AG04449 (cell line): ENCODE measurements at places on chromosomes 3 and 15.

DNA sequence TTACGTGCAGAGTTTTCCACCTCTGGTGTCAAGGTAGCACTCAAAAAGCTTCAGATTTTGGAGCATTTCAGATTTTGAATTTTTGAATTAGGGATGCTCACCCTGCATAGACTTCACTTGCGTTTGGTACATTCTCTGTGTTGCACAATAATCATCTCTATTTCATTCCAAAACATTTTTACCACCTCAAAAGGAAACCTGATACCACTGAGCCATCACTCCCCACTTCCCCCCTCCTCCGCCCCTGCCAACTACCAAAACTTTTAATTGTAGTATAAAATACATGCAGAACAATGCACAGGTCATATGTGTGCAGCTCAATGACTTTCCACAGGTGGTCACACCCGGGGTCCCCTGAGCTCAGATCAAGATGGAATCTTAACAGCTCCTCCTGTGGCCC is 208.8 kb downstream of the SV2B start:
- DNase-seq, result no peak

- no peak for DNase-seq
Measured at GRCh38 chr3:118955914-118956556, 78.6 kb downstream of the IGSF11 start.

DNA sequence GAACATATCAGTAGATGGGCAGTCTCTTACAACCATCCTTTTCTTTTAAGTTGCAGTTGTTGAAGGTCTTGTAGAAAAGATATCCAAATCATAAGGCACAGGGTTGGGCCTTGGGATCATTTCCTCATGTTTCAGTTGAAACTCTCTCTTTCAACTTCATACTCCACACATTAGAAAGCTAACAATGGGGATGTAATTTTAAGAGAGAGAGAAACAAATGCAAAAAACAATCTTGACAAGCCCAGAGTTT is 747.9 kb downstream of the ROBO1 start:
- DNase-seq, result no peak

GRCh38 chr3:43190670-43191069 is 84.8 kb upstream of the POMGNT2 start:
- peak; percentile 85 for DNase-seq

GRCh38 chr3:131403216-131403895 is 21.8 kb downstream of the NUDT16 start:
- no peak for DNase-seq

DNA sequence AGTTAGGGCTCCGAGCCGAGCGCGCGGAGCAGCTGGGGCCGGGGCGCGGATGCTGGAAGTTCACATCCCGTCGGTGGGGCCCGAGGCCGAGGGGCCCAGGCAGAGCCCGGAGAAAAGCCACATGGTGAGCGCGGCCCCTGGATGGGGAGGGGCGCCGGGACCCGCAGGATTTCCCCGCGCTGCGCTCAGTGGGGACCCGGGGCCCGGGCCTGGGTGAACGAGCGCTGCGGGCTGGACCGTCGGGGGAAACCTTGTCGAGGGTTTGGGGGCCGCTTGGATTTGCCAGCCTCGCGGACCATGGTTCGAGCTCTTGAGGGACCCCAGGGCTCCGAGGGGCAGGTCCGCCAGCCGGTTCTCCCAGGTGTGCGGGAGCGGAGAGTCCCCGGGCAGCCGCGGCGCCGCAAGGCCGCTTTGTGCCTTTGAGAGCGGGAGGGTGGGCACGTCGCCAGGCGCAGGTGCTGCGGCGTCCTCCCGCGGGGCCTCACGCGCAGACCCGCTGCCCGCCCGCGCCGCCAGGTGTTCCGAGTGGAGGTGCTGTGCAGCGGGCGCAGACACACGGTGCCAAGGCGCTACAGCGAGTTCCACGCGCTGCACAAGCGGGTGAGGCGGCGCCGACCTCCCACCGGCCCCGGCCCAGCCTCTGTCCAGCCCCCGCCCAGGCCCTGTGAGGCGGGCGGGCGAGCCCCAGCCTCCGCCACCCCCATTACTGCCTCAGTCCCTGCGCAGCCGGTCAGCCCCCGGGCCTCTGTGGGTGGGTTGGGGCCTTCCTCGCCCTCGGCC is at the start of gene SNX22:
TSS of gene SNX22 (plus strand) at position 5 of the 780 bp plus-strand sequence. CDS start at position 50, 45 bp downstream.
- DNase-seq, result no peak

DNA sequence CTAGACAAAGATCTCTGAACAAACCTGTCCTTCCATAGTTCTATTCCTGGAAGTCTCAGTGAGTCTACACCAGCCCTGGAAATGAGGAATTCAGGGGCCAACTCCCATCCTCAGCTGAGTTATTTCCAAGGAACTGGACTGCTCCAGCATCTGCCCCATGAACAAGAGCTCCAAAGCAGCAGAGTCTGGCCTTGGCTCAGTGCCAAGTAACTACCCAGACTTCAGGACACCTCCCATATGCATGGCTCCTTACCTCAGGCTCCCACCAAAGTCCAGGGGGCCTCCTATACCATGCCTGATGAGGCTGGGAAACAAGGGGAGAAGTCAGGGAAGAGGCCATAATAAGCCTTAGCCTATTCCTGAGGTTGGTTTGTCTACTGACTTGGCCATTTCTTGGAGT is 45.0 kb downstream of the FAIM start:
- no peak for DNase-seq

DNA sequence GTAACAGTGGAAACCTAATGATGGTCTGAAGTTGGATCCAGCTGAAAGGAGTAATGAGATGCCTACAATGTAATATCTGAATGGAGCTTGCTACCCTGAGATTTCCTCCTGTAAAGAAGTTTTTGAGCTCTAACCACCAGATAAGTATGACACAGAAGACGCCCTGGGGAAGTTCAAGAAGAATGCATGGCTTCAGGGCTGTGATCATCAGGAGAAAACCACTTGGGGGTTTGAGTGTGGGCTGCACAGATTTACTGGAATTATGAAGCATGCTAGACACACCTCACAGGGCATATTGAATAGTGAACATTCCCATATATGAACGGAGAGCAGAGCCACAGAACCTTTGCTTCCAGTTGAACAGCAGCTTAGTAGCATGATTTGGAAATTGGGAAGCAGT is 10.6 kb upstream of the CCDC80 start:
- DNase-seq, result peak; percentile 90

- no peak for DNase-seq
Measured at GRCh38 chr15:48935236-48935635, 28.5 kb downstream of the SHC4 start.

DNA sequence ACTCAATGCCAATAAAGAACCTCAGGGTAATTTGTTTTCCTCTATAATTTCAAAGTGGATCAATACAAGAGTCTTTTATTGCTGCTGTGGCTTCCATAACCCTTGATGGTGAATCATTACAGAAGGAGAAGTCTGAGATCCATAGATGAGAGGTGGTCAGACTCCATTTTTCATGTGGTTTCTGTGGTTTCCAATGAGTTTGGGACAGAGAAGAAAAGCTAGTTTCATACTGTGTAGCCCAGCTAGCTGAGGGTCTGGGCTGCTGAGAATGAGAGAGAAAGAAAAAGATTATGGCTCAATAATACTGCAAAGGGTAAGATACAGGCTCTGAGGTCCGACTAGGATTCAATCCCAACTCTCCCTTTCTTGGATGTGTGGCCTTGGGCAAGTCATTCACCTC is 180.6 kb upstream of the LRRN1 start:
- no peak for DNase-seq

GRCh38 chr3:192772240-192772894 is 45.0 kb upstream of the FGF12 start:
- peak; percentile 10 for DNase-seq

GRCh38 chr3:73432706-73433032 is 192.1 kb downstream of the PDZRN3 start:
- no peak for DNase-seq

- DNase-seq, result no peak
Measured at GRCh38 chr3:98012979-98013378, 22.1 kb downstream of the GABRR3 start.

DNA sequence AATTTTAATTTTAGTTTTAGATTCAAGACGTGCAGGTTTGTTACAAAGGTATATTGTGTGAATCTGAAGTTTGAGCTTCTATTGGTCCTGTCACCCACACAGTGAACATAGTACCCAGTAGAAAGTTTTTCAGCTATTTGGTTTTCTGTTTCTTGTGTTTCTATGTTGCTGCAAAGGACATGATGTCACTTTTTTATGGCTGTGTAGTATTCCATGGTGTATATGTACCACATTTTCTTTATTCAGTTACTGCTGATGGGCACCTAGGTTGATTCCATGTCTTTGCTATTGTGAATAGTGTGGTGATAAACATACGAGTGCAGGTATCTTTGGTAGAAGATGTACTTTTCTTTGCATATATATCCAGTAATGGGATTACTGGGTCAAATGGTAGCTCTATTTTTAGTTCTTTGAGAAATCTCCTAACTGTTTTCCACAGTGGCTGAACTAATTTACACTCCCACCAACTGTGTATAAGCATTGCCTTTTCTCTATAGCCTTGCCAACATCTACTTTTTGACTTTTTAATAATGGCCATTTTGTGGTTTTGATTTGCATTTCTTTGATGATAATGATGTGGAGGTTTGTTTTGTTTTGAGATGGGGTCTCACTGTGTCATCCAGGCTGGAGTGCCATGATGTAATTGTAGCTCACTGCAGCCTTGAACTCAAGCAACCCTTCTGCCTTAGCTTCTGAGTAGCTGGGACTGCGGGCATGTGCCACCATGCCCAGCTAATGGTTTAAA is 43.9 kb downstream of the LIMD1 start:
- DNase-seq, result no peak

DNA sequence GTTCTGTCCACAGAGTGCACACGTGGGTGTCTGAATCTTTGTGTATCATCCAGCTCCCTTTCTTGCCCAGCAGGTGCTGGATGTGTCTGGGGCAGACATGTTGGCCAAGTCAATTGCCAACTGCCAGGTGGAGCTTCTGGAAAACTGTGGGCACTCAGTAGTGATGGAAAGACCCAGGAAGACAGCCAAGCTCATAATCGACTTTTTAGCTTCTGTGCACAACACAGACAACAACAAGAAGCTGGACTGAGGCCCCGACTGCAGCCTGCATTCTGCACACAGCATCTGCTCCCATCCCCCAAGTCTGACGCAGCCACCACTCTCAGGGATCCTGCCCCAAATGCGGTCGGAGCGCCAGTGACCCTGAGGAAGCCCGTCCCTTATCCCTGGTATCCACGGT is 12.5 kb upstream of the RPP14 start:
- no peak for DNase-seq

DNA sequence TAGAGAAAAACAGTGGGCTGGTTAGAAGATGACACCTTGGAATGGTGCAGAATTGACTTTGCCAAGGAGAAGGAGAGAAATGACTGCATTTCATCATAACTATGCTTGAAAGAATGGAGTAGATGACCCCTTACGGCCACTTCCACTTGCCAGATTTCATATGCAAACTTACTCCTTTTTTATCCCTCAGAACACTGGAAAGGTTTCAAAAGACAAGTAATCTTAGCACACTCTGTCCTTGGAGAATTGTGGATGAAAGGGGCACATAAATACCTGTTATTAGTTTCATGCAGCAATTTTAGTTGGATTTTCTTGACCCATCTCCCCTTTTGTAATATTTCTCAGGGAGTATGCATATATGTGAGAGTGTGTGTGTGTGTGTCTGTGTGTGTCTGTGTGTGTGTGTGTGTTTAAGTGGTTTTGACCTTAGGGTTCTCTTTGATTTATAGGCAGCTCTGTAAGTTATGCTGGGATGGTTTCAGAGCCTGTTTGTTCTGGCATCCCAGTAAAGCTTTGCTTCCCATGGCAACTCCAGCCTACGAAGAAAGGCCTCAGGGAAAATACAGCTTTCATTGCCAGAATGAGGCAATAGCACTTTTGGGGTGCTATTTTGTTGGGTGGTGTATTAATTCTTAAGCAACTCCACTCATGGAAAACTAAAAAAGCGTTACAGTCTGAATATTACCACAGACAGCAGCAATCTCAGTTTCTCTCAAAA is 122.2 kb upstream of the TP63 start:
- DNase-seq, result no peak

DNA sequence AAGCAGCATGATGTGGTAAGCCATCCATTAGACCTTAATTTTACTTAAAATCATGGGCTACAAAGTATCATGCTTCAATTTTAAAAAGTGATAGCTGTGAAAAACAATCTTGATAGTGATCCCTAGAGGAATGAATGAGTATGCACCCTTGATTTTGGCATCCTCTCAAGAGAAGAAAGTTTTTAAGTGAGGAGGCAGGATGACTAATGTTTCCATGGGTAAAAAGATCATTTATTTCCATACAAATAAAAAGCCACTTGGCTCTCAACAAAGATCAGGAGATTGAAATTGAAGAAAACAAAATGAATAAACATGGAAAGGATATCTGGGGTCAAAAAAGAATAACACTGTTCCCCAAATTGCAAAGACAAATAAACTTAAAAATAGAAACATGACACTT is 305.4 kb downstream of the MEX3B start:
- no peak for DNase-seq

GRCh38 chr3:161266731-161267150 is 45.6 kb downstream of the NMD3 start:
- peak; percentile 49 for DNase-seq

GRCh38 chr3:24137958-24138875 is 193.1 kb downstream of the NR1D2 start:
- DNase-seq, result no peak

DNA sequence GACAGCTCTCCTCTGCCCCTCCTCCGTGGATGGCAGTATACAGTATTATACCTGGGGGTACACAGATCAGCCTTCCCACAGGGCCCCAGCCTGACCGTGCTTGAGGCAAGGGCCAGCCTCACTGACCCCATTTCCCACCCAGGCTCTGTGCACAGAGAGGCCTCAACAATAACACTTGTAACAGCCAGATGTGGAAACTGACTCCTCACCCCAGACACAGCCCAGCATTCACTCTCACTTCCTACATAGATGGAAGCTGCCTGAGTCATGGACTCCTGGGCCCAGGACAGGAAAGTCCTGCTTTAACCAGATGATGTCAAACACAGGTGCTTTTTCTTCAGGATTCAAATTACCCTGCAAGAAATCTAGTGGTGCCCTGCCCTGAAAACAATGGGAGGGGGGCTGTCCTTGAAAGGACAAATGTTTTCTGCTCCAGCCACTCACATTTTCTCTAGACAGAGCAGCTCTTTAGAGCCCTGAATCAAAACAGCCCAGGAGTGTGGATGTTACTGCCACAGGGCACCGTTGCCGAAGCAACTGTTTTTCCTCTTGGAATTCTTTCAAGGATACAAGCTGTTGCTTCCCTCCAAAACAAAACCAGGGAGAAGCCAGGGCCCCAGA is 16.4 kb downstream of the CCDC12 start:
- no peak for DNase-seq

GRCh38 chr3:88031642-88032077 is 27.1 kb downstream of the CGGBP1 start:
- DNase-seq, result no peak

GRCh38 chr3:38149708-38150107 is 11.2 kb downstream of the MYD88 start:
- no peak for DNase-seq

DNA sequence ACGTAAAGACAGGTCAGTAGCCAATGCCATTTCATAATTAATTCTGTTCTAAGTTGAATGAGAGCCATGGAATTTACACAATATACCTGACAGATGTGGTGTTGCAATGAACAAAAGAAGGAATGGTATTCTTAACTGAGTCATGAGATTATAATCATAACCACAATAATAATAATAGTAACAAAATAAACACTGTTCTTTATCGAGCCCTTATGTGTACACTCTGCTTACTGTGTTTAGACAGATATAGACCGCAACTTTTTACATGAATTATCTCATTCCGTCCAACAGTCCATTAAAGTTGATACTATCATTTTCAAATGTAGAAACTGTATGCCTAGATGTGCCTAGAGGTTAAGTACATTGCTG is 28.2 kb upstream of the SCAANT1 start:
- no peak for DNase-seq
